ENCODE measurements at places on chromosomes 12 and 14.

- DNase-seq: no peak
Measured at GRCh38 chr12:25866586-25867378, 91.7 kb upstream of the RASSF8 start.

GRCh38 chr12:104276273-104277131 is 27.0 kb upstream of the EID3 start:
- DNase-seq: no peak

DNA sequence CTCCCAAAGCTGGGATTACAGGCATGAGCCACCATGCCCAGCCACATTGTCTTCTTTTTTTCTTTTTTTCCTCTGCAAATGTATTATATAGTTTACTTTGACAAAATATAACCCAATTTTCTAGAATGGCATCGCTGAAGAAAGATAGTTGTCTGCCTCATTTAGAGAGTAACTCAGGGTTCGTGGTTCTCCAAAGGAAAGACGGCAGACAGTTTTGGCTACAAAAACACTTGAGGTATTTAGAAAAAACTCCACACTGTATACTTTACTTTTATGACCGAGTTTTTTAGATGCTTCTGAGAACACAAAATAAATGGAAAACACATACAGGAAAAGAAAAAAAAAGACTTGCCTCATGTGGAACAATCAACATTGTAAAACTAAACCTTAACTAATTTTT is 369.1 kb upstream of the ATP2B1 start:
- DNase-seq: no peak

DNA sequence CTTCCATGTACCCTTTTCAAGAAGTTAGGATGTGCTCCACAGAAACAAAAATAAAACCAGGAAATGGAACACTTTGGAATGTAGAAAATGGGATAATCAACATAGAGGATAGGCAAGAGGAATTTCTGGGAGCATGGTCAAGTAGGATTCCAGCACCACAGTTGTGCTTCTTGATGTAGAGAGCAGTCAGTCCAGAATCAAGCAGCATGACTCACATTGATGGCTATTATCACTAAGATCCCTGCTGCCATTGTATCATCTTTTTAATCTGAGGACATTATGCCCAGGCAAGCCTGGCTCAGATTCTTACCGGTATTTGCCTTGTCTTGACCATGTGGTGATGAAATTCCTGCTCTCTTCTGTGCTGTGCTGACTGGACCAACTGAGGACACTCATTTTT is 5.7 kb downstream of the ETFRF1 start:
- DNase-seq: no peak

DNA sequence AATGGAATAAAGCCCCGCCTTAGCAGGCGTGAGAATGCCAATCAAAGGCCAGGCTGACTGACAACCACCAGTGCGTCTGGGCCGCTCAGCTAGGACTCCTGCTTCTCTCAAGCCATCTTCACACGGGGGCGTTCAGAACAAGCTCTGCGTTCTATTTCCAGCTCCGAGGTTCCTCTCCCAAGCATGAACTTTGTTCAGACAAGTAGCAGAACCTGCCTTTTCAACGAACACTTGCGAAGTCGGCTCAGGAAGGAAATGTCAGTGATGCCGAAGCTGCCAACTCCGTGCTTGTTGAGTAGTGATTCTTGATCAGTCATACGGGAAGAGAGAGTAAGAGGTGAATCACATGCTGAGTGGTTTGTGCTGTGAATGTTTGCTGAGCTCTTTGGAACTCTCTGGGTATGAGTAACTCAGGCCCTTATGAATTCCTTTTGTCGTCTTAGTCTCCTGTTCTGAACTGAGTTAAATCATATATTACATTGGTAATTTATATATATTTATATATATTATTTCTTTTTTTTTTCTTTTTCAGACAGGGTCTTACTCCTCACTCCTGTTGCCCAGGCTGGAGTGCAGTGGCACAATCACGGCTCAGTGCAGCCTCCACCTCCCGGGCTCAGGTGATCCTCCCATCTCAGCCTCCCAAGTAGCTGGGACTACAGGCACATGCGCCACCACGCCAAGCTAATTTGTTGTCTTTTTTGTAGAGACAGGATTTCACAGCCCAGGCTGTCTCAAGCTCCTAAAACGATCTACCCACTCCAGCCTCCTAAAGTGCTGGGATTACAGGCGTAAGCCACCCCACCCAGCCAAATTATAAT is 29.4 kb upstream of the BCL7A start:
- DNase-seq: peak; percentile 3

DNA sequence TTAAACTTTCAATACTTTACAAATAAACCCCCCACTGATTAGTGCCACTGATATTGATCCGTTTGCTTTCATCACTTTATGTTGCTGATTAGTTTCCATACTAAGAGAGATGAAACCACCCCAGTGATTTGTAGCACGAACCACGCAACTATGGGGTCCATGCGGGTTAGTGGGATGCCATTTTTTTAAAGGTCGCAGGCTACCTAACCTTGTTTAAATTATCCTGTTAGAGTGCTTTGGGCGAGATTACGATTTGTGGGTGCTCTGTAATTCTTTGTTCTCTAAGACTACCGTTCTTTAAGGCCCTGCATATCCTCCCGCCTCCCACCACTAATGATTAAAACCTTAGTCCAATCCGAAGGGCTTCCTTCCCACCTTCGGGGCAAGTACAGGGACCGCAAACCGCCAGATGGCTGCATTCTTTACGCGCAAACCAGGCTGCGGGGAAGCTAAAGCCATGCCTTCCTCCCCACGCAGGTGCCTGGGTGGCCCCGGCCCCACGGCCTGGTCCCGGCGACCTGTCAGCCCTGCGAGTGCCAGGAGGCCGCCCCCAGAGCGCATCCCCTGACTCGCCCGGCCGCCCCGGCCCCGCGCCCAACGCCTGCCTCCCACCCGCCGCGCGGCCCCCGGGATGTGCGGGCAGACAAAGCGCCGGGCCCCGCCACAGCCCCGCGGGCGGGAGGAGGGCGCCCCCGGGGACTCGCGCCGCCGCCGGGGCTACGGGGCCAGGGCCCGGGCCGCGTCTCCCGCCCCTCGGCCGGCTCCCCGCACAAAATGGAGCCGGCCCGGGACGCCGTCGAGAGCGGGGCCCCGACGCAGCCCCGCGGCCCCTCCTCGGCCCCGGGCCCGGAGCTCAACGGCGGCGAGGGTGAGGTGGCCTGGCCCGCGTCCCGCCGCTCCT is 759 bp downstream of the NFYB start:
- DNase-seq: no peak

DNA sequence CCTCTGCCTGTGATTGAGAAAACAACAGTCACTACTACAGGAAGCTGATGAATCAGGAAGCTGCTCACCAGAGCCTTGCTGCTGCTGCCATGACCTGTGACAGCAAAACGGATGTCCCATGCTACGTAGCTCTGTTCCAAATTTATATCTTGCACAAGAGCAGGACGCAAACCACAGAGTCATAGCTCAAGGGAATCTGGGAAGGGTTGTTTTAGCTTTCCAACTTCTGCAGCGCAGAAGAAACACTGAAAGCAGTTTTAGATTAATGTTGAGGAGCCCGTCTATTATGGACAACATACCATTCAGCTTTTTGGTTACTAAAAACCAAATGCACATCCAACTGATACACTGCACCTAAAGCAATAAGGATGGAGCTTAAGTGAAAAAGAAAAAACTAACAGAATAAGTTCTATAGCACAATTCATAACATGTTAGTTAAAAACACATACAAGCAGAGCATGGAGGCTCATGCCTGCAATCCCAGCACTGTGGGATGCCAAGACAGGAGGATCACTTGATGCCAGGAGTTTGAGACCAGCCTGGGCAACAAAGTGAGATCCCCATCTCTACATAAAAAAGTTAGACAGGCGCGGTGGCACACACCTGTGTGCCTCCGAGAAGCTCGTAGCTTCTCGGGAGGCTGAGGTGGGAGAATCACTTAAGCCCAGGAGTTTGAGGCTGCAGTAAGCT is 1.7 kb upstream of the ANKRD33 start:
- no peak for DNase-seq

DNA sequence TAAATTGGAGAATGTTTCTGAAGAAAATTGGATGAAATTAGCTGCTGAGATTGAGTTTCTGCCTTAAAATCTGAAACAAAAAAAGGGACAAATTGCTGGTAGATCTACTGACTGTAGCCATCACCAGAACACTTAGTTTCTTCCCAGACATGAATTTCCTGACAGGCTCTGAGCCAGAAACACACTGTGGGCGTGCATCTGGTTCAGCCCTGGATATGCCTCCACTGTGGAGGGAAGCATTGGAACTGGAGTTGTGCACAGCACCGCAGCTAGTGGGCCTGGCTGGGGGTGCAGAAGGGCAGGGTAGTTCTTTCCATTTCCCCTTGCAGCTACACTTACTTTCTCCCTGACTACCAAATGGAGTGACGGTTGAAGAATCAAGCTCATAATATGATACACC is 31.2 kb downstream of the CREBL2 start:
- no peak for DNase-seq

DNA sequence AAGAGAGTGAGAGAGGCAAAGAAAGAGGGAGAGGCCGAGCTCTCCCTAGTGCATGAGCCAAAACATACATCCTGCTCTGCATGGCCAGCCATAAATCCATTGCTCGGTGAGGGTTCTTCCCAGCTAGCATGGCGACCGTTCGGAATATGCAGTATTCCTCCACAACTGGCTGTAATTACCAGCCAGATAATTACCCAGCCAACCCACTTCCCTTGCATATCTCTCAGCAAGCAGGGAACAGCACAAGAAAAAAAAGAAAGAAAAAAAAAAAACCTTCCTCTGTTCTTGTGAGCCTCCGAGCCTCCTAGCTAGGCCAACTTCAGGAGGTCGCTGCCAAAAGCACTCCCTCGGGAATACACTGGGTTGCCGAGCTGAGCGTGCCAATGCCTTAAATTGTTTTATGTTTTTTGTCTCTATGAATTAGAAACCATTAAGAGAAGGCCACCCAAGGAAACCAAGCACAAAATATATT is 567.9 kb downstream of the MED13L start:
- DNase-seq: no peak

- no peak for DNase-seq
Measured at GRCh38 chr12:92656911-92657310, 45.9 kb upstream of the PLEKHG7 start.

DNA sequence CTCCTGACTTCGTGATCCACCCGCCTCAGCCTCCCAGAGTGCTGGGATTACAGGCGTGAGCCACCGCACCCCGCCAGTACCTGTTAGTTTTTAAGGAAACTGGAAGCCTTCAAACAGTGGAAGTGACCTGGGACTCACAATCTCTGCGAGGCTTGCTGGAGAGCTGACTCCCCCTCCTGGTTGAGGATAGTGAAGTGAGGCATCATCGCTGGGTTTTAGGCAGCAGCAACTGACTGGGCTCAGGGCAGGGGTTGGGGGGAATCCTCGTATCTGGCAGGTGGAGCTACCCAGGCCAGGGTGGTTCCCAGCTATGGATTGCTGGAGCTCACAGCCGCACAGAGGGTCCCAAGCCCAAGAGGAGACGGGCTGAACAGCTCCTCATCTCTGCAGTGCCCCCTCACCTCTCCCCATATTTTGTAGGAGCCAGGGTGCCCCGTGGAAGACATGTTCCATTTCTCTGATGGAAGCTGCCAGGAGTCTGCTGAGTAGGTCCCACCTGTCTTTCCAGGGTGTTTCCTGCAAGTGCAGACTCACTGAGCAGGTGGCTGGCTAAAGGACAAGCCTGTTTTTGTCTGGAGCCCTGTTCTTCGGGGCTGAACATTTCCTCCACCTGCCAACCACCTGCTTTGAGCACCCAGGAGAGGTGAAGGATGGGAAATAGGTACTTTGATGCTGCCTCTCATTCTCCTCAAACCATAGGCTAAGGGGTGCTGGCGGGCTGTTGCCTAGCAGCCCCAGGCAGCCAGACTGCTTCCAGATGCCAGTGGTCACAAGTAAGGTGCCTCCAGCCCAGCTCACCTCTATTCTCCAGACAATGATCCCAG is 3.1 kb downstream of the AVIL start:
- no peak for DNase-seq

GRCh38 chr14:34160619-34161018 is 209.7 kb upstream of the EGLN3 start:
- DNase-seq: no peak

All from stimulated activated CD4-positive, alpha-beta T cell treated with anti-CD3 and anti-CD28 coated beads, Interleukin-1b, Interleukin-23, amount 100 ng/mL, for 1 hour (primary cell).